Activated naive CD4-positive, alpha-beta T cell (primary cell): ENCODE measurements at places on chromosomes 16 and 17.

DNA sequence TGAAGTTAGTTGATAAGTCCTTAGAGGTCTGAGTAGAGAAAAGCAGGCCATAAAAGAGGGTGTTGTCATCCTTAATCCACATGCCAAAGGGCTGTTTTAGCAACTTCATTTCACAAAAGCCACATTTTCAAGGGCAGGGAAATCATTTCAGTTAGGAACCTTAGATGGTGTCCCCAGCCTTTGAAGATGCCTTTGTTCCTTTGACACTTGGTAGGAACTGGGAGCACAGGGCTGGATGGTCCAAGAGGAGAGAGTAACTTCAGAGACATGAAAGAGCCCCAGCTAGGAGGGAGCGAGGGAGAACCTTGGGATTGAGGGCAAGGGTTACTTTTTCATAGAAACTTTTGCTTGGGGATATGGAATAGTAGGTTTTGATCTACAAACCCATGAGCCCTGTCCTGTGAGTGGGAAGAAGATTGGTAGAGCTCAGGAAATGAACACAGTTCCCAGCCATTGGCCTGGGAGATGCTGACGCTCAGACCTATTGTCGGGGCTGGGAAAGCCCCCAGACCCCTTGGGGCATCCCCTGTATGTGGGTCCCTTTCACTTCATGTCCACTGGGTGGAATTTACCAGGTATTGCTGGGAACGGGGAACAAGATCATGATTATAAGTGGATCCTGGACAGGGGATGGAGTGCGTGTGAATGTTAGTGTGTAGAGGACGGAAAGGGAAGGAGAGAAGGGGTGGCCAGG, 18.9 kb downstream of the MSI2 start:
- DNase-seq: no peak

GRCh38 chr17:34883106-34884000, 77.9 kb downstream of the CCT6B start:
- no peak for DNase-seq

DNA sequence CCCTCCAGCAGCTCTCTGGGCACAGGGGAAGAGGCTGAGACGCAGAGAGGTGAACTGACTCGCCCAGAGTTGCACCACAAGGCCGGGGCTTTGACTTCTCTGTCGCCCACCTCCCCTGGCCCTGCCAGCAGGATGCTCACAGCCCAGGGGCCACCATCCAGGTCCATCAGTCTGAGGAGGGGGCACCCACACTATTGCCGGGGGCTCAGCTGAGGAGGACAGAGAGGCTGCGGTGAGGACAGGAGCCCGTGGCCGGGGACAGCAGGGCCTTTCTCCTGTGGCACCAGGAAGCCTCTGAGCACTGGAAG, 32.6 kb downstream of the KDM8 start:
- no peak for DNase-seq

- DNase-seq: peak; percentile 35
These were observed 668 bp upstream of the UNK start for GRCh38 chr17:75783803-75784472.

- no peak for DNase-seq
These were observed 882 bp downstream of the SCARF1 start for GRCh38 chr17:1644493-1645206.

DNA sequence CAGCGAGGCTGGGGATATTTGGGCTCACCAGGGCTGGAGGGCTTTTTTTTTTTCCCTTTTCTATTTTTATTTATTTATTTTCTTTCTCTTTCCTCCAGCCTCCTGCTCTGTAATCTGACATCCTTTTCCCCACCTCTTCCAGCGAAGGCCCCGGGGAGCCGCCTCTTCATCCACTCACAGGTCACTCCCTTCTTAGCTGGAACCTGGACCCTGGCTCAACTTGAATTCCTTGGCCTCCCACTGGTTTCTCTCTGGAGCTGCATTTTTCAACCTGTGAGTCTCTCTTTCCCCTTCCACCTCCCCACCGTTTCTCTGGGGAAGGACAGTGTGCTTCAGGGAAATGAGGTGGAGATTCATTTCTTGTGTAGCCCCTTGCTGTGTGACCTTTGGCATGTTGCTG, 82.0 kb downstream of the MRM1 start:
- DNase-seq: no peak

GRCh38 chr17:62093188-62094155, 28.4 kb upstream of the MED13 start:
- DNase-seq: no peak

GRCh38 chr17:4554441-4554996, 665 bp downstream of the MYBBP1A start:
- no peak for DNase-seq

- no peak for DNase-seq
These were observed 60.6 kb downstream of the TNFRSF13B start for GRCh38 chr17:16911141-16911937.

DNA sequence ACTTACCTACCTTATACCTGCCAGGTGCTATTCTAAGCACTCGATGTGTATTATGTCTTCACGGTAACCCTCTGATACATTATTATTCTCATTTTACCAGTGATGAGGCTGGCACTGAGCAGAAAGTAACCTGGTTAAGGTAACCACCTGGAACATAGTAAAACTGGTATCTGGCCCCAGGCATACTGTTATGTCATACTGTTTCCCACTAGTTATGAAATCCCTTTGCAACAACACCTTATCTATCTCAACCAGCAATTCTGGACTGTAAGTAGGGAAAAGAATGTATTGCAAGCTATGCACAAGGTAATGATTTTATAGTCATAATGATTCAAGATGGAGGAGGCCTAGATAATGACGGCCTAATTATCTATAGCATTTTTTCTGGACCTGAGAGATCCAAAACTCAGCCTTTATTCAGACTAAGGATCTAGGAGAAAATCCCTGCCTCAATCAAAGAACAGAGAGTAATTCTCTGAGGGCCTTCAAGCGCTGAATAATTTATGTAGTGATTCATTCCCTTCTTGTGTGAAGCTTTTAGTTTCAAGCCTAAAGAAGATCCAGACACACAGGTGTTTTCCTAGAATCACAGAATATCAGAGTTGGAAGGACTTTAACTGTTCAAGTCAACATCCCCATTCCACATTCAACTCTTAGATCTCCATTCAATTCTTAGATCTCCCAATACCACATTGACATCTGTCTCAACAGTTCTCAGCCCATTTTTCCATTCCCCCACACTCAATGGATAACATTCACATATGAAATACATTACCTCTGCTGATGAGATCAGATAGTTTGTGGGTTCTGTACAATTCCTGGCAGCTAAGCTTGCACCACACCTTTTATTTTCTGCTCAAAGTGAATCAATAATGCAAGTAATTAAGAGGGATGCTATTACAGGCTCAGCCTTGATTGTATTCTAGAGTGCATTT, 14.9 kb upstream of the MMD start:
- DNase-seq: no peak

- DNase-seq: no peak
These were observed 51.8 kb downstream of the LMF1 start for GRCh38 chr16:918741-919657.

DNA sequence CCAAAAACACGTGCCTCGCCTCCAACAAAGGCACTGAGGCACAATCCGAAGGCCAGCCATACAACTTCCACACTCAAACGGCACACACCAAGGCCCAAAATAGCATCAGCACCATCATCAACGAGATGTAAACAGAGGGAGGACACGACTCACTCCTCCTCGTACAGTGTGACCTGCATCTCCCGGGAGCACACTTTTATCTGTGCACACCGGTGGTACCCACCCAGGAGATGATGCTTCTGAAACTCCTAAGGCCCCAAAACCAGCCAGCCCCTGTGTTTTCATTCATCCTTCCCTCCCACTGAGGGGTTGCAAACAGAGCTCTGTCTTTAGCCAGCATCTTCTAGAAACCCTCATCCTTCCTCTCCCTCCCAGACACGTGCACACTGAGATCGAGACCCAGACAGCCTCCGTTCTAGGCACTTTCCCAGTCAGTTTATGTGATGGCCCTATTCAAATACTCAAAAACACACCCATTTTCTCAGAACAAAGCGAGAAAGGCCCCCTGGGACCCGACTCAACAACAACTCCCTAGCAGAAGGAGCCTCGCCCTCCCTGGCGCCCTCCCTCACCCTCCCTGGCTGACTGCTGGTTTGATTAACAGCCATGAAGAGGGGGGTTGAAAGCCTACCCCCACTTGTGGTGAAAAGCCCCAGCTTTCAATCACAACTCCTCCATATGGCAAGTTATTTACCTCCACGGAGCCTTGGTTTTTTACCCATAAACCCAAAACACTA, 76.3 kb downstream of the GAS7 start:
- DNase-seq: no peak

- DNase-seq: no peak
These were observed 121.5 kb downstream of the KATNIP start for GRCh38 chr16:27671410-27671809.

- no peak for DNase-seq
These were observed 286.1 kb upstream of the KCNJ16 start for GRCh38 chr17:69788957-69789356.

DNA sequence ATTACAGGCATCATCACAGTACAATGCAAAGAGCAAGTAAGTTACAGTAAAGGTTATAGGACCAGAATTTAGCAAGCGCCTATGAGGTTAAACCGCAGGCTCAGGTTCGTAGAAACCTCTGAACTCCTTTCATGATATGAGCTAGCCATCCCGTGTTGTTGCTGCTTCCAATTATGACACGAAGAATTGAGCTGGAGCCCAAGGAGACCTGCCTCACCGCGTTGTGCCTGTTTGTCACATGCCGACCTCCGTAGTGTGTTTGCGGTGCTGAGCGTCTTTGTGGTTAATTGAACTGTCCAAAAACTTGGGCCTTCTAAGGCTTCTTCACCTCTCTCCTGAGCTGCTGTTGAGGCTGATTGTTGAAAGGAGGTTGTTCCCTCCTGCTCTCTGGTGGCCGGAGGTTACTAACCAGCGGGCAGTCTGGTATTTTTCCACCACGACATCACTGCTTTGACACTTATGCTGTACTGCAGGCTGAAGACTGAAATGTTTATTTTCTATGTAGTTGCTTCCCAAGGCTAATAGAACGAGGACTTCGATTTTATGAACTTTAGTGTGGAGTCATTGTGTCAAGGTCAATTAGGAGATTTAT, 67.5 kb downstream of the SEC14L1 start:
- no peak for DNase-seq

- no peak for DNase-seq
These were observed 173.1 kb downstream of the HS3ST3A1 start for GRCh38 chr17:13428611-13429042.

DNA sequence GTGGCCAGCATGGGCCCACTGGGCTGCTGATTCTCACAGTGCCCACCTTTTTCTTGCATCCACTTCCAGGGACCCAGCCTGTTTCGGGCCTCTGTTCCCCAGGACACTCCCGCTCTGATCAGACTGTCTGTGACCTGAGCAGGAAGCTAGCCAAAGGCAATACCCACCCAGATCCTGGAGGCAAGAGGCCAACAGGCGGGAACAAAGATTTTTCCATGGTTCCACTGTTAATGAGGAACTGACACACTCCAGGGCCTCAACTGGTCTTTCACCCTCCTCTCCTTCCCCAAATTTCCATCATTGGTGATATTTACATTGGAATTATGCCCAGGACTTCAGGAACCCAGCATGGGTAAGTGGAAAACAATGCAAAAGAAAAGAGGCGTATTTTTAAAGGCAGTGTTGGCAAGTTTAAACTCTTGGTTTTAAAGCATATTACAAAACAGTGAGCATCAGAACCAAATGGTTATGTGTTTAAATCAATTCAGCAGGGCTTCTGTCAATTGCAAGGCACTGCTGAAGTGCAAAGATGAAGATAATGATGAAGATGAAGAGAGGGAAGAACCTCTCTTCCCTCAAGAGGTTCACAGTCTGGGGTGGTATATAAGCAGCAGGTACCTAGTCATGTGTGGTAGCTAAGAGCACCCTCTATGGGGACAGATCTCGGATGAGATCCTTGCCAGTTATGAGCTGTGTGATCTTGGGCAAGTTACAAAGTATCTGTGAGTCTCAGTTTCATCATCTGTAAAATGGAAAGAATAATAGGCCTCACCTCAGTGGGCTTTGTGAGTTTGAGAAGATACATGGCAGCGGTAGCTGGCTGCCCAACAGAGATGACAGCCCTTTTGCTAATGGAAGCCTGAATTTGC, 14.4 kb upstream of the ATP2A3 start:
- DNase-seq: no peak

GRCh38 chr17:77742579-77742978, 215.9 kb upstream of the TNRC6C start:
- no peak for DNase-seq

DNA sequence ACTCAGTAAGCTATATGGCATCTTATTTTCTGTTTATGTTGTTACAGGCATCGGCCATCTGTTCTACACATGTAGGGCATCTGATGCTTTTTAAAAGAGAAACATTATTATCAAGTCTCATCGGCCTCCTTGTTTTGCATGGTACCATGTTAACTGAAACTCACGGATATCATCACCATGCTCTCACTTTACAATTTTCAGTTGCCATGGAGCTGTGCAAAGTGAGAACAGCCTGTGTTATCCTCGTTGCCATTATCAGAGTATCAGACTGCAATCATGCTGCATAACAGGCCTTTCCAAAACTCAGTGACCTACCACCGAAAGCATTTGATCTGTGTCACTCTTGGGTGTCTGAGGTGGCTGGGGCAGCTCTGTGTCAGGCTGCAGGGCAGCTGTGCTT, 110.3 kb downstream of the C17orf67 start:
- no peak for DNase-seq

- DNase-seq: no peak
These were observed 58.1 kb downstream of the MAP2K4 start for GRCh38 chr17:12078791-12079190.

DNA sequence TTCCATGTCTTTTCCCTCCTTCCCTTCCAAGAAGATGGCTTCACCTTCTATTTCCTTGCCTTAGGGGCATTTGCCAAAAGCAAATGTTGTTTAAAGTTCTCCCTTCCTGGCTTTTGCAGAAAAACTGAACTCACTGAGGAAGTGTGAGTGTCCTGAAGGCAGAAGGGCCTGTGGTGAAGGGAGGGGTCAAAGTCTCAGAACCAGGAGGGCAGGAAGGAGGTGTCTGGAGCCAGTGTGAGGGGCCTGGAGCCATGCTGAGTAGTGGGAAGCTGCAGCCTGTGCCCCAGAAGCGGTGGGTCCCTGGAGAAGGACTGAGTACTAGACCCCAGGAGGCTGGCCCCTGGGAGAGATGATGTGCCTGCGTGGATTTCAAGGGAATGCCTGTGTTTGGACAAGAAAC, 23.8 kb upstream of the SUPT4H1 start:
- no peak for DNase-seq

GRCh38 chr17:7995724-7996123, 6.7 kb upstream of the GUCY2D start:
- no peak for DNase-seq

DNA sequence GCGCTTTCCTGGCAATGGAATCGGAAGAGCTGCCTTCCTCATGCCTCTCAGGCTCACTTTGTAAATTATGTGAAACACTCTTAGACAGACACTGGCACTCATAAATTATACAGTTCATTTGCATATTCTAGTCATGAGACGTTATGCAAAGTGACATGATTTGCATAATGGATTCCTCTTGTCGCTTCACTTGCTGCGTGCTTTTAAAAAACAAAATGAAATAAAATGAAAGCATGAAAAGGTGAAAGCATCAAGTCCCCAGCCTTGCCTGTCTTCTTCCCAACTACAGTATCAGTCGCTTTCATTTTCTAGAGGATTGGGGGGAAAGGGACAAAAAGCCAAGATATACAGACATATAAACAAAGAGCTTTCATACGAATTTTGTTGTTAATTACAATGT, 252.8 kb upstream of the PMFBP1 start:
- DNase-seq: no peak

GRCh38 chr16:77599793-77600415, 122.4 kb upstream of the NUDT7 start:
- no peak for DNase-seq
